Prostate gland (tissue), 2 donors: ENCODE measurements at places on chromosomes 12 and 14. TPM values are rescaled to one million over a fixed set of nuclear protein-coding genes. Genes with fewer than 3 reads are reported as not detected.

- no peak for DNase-seq
These were observed 102.8 kb upstream of the RASSF8 start for GRCh38 chr12:25855716-25856115.

DNA sequence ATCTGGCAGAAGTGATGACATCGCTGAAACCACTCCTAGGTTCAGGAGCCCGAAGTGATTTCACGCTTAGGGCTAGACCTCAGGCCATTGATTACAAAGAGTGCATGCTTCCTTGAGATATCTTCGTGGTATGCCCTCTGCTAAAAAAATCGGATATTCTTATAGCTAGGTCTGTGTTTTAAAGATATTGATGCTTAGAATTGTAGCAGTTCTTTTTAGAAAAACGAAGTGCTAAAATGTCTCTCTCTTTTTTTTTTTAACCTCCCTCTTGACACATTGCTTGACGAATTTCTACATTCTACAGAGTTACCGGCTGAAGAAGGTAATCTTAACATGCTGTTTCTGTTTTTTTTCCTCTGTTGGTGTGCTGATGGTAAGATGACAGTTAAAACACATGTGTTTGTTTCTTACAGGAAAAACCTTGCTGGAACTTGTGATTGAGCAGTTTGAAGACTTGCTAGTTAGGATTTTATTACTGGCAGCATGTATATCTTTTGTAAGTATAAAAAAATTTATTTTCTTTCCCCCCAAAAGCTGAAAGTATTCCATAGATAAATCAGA, 1.3 kb downstream of the ATP2A2 start:
- no peak for DNase-seq

DNA sequence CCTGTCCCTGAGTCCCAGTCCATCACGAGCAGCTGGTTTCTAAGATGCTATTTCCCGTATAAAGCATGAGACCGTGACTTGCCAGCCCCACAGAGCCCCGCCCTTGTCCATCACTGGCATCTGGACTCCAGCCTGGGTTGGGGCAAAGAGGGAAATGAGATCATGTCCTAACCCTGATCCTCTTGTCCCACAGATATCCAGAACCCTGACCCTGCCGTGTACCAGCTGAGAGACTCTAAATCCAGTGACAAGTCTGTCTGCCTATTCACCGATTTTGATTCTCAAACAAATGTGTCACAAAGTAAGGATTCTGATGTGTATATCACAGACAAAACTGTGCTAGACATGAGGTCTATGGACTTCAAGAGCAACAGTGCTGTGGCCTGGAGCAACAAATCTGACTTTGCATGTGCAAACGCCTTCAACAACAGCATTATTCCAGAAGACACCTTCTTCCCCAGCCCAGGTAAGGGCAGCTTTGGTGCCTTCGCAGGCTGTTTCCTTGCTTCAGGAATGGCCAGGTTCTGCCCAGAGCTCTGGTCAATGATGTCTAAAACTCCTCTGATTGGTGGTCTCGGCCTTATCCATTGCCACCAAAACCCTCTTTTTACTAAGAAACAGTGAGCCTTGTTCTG, 41.6 kb downstream of the DAD1 start:
- DNase-seq: no peak

- no peak for DNase-seq
These were observed 282.4 kb downstream of the ZFP36L1 start for GRCh38 chr14:68510201-68511128.

GRCh38 chr12:104890476-104891096, 67.5 kb downstream of the SLC41A2 start:
- no peak for DNase-seq

DNA sequence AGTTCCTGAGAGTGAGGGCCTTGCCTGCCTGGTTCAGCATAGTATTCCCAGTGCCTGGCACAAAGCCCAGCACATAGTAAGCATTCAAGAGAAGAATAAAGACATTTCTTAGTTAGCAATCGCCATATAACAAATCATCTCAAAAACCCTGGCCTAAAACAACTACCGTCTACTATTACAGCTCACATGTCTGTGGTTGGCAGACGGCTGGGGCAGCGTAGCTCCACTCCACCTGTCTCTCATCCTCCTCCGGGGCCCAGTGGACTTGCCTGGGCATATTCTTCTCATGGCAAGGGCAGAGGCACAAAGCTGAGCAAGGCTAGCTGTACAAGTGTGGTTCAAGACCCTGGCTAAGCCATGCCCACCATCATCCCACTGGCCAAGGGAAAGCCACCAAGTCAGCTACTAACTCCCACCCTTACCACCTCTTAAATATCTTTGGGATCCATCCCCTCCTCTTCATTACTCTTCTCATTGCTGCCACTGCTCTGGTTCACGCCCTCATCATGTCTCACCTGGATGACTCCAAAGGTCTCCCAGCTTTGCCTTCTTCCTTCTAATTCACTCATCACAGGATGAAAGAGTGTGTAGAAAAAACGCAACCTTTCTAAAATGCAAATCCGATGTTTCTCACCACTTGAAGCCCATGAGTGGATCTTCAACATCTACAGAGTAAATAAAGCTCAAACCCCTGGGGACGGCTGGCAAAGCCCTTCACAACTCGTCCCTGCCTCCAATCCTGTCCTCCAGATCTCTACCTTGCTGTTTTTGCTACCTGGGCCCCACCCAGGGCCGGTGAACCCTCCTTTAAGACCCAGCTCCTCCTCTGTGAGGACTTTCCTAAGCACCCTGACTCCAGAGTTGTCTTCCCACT, 10.4 kb downstream of the TMEM229B start:
- no peak for DNase-seq

DNA sequence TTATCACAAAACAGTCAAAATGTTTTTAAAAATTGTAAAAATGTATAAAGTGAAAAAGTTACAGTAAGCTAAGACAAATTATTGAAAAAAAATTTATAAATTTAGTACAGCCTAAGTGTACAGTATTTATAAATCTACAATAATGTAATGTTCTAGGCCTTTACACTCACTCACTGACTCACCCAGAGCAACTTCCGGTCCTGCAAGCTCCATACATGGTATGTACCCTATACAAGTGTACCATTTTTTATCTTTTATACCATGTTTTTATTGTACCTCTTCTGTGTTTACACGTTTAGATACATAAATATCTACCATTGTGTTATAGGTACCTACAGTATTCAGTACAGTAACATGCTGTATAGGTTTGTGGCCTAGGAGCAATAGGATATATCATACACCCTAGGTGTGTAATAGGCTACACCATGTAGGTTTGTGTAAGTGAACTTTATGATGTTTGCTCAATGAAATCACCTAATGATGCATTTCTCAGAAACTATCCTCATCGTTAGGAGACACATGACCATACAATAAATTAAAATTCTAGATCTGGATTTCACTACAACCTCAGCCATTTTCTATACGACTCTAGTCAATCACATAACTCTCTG, 66.8 kb downstream of the TXNDC16 start:
- DNase-seq: no peak

GRCh38 chr14:68813318-68813838, 20.5 kb upstream of the ZFP36L1 start:
- DNase-seq: no peak

GRCh38 chr12:54019091-54019811, 9.0 kb upstream of the HOXC6 start:
- DNase-seq: no peak

The EML5 gene
- 8.3 TPM for total RNA-seq

The PTGER2 gene
- 8.9 TPM for total RNA-seq

The SLCO1B3 gene
- not detected for total RNA-seq

The PDZRN4 gene
- 21.1 TPM for total RNA-seq

The KCNH3 gene
- total RNA-seq: 2.2 TPM

The OTX2 gene
- total RNA-seq: not detected
